Esophagus mucosa (tissue), 1 donor: ENCODE measurements at places on chromosomes 16 and 17. TPM values are rescaled to one million over a fixed set of nuclear protein-coding genes. Genes with fewer than 3 reads are reported as not detected.
A peak's percentile ranks its signal among the peaks of the same experiment; 100 is the strongest.

The CDC27 gene
- total RNA-seq: 50.6 TPM

The CACNA1G gene
- total RNA-seq: 0.08 TPM

DNA sequence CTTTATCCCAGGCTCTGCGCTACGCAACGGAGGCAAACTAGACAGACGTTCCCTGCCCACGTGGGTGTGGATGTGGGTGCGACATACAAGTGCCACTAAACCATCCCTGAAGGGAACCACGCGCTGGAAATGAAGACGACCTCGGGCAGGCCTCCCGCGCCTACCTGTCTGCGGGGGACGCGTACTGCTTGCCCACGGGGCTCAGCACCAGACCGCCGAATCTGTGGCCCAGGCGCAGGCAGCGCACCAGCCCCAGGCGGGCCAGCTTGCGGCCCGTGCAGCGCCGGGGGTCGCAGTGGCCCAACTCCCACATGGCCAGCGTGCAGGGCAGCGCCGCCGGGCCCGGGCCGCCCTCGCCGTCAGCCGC is 480 bp downstream of the TSR3 start:
- ATAC-seq: peak; percentile 1

DNA sequence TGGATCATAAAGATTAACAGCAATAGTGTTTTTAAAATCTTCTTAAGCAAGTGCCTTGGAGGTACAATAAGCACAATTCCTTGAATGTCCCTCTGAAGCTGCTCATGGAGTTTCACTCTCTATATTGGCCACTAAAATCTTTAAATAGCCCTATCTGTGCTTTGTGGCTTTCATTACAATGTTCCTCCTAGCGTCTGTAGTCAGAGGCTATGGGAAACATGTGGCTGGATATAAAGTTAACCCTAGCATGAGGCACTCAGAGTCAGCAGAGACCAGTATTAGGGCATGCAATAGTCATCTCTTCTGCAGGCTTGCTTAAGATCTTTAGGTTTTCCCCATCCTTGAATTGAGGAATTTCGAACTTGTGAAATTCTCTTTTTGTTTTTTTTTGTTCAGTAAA is 668.2 kb downstream of the CDH11 start:
- no peak for ATAC-seq

GRCh38 chr17:35890774-35891155 is 10.6 kb upstream of the CCL5 start:
- no peak for ATAC-seq

GRCh38 chr17:5583426-5584382 is 605 bp downstream of the NLRP1 start:
- ATAC-seq: peak; percentile 33

DNA sequence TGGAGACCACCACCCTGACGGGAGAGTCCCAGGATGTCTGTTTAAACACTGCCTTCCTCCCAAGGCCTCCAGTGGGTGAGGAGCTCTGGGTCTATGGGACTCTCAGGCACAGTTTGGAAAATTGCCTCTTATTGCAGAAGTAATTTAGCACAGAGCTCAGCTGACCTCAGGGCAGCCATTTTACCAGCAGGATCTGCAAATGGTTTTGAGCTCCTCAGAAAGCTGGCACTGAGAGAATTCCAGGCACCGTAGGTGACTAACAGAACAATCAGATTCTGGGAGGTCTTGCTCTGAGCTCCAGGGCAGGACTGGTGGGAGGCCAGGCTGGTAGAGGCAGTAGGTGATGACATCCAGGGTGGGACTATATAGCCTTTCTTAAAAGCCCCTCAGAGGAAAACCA is 17.3 kb upstream of the C16orf74 start:
- ATAC-seq: peak; percentile 4

DNA sequence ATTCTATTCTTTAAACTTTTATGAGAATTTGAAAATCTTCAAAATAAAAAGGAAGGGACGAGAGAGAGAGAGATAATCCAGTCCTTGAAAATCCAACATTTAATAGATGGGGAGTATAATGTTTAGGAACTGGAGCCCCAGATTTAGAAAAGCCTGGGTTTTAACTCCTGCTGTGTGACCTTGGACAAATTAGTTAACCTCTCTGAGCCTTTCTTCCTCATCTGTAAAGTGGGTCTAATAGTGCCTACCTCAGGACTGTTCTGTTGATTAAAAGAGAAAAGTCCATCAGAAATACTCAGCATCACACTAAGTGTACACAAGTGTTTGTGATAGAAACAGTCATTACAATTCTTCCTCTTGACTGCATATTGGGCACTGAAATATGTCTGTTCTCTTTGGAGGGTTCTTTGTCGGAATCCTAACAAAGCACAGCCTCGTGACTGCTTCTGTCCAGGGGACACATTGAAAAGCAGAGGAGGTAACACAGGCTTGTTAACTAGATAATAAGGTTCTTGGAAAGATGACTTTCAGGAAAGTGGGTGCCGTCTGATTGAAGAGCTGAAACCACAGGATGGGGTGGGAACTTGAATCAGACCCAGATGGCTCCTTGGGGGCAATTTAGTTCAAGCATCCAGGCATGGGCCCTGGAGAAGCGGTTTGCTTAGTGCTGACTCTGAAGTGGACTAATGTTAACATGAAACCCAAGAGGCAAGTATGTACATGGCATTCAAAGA is 128.2 kb downstream of the CLEC16A start:
- no peak for ATAC-seq
